ENCODE measurements at places on chromosomes 6 and 20.

DNA sequence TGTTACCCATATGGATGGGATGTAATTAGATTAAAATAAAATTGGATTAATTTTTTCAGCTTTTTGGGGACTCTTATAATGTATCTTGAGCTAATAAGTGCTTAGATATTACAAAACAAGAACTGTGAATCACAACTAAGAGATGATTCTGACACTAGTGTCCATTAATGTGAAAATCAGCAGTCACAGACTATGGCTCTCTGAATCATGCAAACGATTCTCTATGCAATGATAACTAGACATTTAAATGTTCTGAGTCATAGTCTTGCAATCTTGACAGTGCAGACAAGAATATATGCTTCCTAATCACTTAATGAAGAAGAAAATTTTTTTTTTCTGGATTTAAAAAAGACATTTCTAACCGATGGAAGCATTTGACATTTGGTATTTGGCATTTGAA is 82.2 kb upstream of the OPRM1 start:
- peak; percentile 67 for DNase-seq

DNA sequence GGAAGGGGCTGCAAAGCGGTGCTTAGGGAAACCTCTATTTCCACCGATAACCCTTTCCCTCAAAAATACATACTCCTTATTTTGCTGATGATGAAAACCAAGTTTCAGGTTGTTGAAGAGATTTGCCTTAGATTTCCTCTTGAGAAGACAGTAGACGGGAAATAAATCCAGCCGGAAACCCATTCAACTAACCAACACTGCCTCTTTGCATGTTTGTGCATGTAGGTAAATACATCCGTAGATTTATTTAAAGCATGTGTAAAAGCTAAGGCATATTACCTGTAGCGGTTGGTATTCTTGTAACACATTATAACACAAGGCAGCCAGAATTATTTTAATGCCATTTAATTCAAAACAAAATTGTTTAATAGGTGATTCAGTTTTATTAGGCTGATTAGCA is 136.3 kb upstream of the SLC22A23 start:
- no peak for DNase-seq

DNA sequence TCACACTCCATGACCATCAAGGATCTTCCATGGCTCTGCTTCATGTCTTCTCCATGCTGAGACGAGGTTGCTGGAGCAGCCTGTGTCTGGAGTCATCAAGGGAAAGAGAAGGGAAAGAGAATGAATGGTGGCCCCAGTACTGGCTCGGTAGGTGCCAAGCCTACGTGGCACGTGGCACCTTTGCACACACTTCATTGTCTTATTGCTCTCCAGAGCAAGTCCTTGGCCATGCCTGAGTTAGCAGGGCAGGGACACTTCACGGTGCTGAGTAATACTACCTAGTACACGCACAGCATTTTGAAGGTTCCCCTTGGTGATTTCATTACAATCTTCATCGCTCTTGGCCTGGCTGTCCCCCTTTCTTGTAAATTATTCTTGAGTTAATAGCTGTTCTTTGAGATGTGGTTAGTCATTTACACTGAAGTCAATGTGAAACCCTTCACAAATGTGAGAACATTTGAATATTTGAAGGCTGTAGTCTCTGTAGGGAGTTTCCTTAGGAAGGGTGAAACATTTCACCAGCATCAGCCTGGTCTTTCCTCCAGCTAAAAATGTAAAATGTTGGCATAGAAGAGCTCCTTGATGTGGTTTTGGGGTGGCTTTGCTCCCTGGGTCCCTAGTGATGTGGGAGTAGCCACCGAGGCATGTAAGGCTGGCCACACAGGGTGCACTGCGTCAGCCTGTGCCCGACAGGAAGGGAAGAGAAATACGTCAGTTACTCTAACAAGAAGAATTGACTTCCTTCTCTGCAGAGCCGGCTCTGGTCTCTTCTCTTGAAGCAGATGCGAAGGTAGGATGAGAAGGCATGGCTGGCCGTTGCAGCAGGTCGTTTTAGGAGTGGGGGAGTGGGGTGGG is at the start of gene SYTL3:
Gene SYTL3, plus strand, starts transcription at position 766 of the 855 bp plus-strand sequence. CDS start 13,215 bp downstream, outside the sequence.
- peak; percentile 95 for DNase-seq

DNA sequence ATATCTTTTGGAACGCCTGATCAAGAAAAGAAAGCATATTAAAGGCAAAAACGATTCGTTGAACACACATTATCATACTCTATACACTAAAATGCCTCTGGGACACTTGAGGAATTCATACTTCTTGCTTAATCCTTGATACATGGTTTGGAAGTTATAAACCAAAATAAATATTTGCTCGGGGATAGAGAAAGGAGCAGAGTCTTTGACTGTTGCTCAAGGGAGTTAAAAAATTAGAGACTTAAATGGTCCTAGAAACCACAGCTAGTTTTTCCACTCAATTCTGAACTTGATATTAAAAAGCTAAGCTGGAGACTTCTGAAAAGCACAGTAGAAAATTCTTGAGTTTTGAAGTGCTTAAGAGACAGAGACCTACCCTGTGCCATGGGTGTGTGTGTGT is 98.9 kb downstream of the BCKDHB start:
- DNase-seq: no peak

- no peak for DNase-seq
Observed at GRCh38 chr6:33212857-33213165, 4.5 kb downstream of the RING1 start.

DNA sequence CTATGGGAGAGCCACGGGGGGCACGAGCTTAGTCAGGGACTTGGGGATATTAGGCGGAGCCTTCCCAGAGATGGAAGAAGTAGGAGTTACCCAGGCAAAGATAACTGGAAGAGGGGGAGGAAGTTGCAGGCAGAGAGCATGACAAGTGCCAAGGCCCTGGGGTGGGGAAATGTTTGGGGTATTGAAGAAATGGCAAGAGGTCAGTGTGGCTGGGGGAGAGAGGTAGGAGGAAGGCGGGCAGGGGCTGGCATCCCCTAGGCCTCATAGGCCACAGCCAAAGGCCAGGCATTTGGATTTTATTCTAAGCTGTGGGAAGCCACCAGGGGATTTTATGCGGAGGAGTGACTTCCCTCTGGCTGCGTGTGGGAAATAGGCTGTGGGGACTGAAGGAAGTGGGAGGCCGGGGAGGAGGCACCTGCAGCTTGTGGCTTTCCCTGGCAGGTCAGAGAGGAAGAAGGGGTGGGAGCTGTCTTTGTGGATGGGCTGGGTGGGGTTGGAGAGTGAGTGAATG is 22.7 kb downstream of the SNAI1 start:
- peak; percentile 60 for DNase-seq

GRCh38 chr6:2733324-2733723 is 17.4 kb downstream of the MYLK4 start:
- no peak for DNase-seq

- DNase-seq: no peak
Observed at GRCh38 chr6:108837236-108837971, 10.8 kb upstream of the ARMC2 start.

- no peak for DNase-seq
Observed at GRCh38 chr6:152100183-152100618, 292.7 kb downstream of the ESR1 start.

GRCh38 chr6:70135219-70136160 is 167.4 kb downstream of the COL9A1 start:
- no peak for DNase-seq

GRCh38 chr6:128179876-128180438 is 279.1 kb upstream of the THEMIS start:
- DNase-seq: no peak

GRCh38 chr20:20386192-20386591 is 18.3 kb downstream of the INSM1 start:
- DNase-seq: no peak

GRCh38 chr6:117829594-117830319 is 77.3 kb upstream of the SLC35F1 start:
- no peak for DNase-seq

DNA sequence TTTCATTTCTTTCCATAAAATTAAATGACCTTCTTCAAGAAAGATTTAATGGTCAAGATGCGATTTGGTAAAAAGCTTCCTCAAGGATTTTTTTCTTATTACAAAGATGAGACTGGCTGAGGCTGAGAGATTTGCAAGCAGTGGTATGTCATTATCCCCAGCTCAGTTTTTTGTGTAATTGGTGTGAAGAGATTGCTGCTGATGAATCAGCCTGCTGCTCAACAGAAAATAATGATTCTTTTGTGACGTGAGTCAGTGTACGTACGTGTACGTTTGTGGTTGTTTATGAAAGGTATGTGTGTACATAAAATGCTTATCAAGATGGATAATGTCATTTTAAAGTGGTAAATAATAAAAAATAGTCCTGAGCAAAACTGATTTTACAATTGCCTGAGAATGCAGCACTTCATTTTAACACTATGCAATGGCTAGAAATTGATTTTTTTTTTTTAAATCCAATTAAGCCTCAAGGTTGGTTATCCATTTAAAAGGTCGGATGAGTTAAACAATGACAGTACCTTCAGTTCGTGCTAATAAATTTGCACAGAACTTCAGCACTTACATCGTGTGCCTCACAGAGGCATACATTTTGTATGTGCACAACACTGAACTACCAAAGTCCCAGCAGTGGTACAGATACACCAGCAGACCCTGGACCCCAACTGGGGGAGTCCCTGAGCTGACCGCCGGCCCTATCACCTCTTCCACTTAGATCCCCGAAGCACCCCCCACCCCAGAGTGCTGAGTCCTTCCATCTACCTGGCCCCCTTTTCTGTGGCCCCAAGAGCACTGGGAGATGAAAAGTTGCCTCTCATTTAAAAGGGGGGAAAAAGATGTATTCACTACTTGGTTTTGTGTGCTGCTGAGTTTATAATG is 9.7 kb upstream of the NPEPL1 start:
- DNase-seq: no peak

GRCh38 chr6:147222160-147222838 is 18.1 kb downstream of the STXBP5 start:
- no peak for DNase-seq

- DNase-seq: no peak
Observed at GRCh38 chr6:43310624-43311023, 2.0 kb upstream of the CRIP3 start.

DNA sequence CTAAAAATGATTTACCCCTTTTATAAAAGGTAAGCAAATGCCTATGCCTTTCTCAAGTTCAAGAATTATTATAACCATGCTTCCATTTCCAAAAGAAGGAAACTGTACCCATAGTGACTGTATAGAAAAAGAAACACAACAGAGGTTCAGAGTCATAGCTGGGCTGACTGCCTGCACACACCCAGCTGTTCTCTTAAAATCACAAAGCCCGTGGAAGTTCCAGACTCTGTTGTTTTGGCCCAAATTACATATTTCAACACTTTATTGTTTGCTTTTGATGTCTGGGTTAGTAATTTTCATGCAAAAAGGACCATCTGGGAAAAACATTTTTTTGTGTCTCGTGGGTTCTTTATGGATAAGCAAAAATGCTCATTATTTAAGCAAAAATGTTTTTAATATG is 99.2 kb downstream of the LCA5 start:
- DNase-seq: no peak

DNA sequence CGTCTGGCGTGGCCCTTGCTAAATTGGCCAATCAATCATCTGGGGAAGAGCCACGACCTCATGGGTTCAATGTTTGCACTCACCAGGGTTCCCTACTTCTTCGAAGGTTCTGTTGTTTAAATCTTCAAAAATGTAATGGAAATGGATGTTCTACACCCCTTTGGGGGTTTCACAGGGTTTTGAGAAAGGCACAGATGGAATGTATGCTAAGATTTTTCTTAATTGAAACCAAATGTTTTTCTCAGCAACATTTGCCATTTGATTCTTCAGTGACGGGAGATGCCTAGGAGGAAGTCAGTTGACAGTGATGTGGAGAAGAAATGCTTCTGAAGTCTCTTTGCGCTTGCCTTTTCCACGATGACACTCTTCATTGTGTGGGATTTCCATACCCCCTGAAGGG is 312.3 kb downstream of the ESR1 start:
- no peak for DNase-seq

DNA sequence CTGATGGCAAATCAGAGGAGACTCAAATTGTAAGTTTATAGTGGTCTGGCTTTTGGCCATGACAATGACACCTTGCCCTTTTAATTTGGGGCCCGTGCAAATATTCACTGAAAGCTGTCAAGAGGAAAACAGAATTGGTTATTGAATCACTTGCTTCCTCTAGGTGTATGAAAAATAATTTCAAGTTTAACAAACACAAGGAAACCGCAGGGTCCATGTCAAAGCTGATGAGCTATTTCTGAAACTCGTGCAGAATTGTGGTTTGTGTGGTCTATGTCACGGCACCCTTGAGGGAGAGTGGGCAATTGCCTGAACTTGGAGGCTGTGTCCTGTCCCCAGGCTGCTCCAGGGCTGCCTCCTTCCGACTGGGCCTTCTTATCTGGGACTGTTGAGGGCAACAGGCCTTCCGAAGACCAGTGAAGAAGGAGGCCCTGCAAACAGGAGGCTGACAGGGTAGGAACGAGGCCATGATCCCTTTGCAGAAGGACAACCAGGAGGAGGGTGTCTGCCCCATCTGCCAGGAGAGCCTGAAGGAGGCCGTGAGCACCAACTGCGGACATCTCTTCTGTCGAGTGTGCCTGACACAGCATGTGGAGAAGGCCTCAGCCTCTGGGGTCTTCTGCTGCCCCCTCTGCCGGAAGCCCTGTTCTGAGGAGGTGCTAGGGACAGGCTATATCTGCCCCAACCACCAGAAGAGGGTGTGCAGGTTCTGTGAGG is 788 bp downstream of the TRIM40 start:
- DNase-seq: no peak

DNA sequence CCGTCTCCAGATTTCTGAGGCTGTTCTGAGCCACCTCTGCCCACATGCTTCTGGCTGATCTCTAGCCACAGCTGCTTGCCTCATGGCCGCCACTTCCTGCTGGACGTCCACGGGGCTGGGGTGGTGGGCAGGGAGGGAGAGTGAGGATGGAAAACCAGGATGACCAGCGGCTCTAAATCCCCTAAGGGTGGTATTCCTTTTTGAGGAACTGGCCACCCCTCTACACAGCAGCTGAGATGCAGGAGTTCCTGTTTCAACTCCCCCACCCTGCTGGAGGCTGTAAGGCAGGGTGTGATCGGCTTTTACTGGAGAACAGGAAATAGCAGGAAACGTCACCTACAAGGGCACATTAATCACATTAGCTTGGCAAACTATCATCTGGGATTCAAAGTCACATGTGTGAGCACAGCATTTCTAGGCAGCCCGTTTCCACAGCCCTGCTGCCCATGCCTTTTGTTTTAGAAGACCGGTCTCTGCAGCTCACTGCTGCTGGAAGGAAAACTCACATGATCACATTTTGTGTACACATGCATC is 181.6 kb upstream of the ECI2 start:
- peak; percentile 51 for DNase-seq

- DNase-seq: peak; percentile 78
Observed at GRCh38 chr20:1933465-1933870, 38.3 kb downstream of the SIRPA start.

DNA sequence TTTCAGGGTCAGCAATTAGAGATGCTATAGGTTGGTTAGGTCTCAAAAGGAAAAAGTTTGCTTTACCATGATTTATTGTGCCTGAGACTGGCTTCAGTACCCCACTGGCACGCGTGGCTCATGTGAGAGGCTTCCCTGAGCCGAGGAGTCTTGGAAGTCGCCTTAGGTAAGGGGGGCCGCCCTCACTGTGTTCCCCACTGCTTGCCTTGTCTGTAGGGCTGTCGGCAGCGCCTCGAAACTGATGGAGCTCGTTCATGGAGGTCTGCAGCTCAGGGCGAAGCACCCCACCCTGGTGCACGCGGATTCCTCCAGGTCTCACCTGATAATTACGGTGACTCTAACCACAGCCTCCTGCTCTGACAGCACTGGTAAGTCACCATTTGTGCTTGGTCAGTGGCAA is 39.2 kb downstream of the FRMD1 start:
- DNase-seq: no peak

GRCh38 chr20:61185841-61186601 is 66.0 kb upstream of the CDH4 start:
- DNase-seq: peak; percentile 98

All from RCC 7860 (cell line).